ENCODE measurements at places on chromosomes 5 and 9.

DNA sequence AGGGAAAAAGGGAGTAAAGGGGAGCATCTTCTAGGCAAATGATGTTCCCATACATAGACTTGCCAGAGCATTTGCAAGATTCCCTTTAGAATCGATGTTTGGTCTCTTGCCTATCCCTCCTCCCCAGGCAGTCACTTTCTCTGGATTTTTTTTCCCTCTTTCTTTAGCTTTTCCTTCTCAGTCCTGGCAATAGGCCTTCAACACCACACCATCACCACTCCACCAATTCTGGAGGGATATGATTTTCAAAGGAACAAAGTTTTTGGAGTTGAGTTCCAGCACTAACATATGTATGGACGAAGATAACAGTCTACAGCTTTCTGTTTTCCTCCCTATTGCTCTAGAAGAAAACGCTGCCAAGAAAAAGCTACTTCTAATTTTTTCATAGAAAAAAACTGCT is 377.4 kb downstream of the PDE4D start:
- DNase-seq = peak; percentile 88

- no peak for DNase-seq
Measured at GRCh38 chr5:157289164-157289819, 23.4 kb downstream of the CYFIP2 start.

DNA sequence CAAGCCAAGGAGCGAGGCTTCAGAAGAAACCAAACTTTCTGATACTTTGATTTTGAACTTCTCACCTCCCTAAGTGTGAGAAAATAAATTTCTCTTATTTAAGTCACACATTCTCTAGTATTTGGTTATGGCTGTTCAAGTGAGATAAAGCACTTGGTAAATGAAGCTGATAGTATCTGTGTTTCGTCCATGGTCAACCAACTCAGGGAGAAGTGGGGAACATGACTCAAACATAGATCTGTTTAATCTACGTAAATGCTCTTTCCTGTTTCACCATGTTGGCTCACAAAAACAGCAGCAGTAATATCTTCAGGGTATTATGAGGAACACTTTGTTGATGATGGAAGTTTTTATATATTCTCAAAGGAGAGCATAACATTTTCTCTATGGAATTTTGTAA is 2167.2 kb upstream of the C9orf72 start:
- DNase-seq = no peak

- no peak for DNase-seq
Measured at GRCh38 chr5:76855961-76856360, 6.1 kb downstream of the S100Z start.

- DNase-seq = peak; percentile 25
Measured at GRCh38 chr5:95163079-95163478, 121.8 kb downstream of the MCTP1 start.

GRCh38 chr9:133779081-133779480 is 40.9 kb upstream of the SARDH start:
- no peak for DNase-seq

DNA sequence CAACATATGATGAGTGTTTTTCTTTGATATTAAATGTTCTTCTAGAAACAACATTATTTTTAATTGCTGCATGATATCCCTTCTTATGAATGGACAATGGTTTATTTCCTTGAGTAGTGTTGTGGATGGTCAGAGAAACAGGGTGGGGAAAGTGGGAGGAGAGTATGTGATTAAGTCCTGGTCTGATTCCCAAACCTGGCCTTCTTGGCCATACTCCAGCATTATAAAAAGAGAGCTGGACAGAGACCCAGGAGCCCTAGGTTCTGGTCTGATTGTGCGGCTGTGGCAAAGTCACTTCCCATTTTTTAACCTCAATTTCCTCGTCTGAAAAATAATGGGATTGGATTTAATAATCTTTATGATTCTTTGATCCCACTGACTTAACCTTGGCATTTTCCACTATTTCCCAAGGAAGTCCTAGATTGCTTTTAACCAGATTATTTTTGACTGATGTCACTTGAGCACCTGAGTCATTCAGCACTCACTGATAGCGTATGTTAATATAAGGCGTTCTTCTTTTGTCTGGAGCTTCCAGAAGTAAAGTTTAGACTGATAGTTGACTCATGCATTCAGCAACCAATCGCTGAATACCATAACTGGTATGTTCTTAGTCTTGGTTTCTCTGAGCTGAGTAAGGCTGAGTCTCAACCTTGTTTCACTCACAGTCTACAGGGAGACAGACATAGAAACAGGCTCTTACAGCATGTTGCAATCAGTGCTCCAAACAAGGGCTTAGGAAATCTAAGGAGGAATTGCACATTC is 26.2 kb downstream of the OSMR start:
- no peak for DNase-seq

All from brain (organoid and tissue), 16 donors.